ENCODE measurements at places on chromosomes 1 and 21.

GRCh38 chr1:225972344-225973152 lies 26.6 kb downstream of the SDE2 start:
- DNase-seq: no peak

- DNase-seq: no peak
Measured at GRCh38 chr1:230153641-230154296, 86.7 kb downstream of the GALNT2 start.

DNA sequence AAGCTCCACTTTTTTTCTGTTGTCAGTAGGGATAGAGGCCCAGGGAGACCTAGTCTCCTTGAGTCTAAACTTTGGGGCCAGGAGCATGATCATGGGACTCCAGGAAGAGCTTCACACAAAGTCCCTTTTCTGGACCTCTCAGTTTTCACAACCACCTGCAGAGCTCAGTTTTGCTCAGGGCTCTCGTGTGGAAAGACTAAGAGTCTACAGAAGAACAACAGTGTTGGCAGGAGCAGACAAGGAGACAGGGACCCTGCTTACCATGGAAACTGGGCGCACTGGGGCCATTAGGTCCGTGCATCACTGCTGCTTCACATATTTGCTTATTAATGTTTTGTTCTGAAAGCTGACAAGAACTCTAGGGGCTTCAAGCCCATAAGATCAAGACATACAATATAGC lies 63.9 kb upstream of the HSD17B7 start:
- no peak for DNase-seq

- DNase-seq: no peak
Measured at GRCh38 chr1:67434491-67434890, 4.3 kb upstream of the SERBP1 start.
